ENCODE measurements at places on chromosomes 7 and 10.

- no peak for DNase-seq
These were observed 75.0 kb upstream of the JCAD start for GRCh38 chr10:30134171-30134945.

- no peak for DNase-seq
These were observed 37.0 kb upstream of the DNAJB6 start for GRCh38 chr7:157299613-157300368.

DNA sequence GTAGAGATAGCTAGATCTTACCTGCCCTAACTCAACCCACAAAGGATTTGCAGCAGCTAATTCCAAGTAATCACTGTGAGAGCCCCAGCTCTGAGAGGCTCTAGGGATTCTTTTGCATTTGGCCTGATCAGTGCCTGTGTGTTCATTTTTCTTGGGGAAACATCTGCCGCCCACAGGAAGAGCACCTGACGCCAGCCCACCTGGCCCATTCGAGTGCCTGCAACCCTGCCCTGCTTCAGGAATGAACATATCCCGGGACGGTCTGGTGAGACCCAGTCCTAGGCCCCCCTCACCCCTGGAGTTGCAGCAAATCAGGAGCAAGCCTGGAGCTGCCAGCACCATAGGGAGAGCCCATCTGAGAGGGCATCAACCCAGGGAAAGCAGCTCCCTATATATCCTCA is 38.8 kb downstream of the GSDME start:
- DNase-seq: no peak

GRCh38 chr10:9745158-9745557 is 1272.5 kb upstream of the CELF2 start:
- no peak for DNase-seq

- no peak for DNase-seq
These were observed 156.9 kb upstream of the NPSR1 start for GRCh38 chr7:34501156-34501555.

- DNase-seq: no peak
These were observed 103.3 kb downstream of the SEMA3A start for GRCh38 chr7:84091318-84091717.

- no peak for DNase-seq
These were observed 45.0 kb upstream of the TFEC start for GRCh38 chr7:116075351-116076145.

GRCh38 chr7:117124591-117125220 is 171.4 kb downstream of the ST7 start:
- DNase-seq: no peak

GRCh38 chr10:126917375-126917774 is 12.1 kb downstream of the DOCK1 start:
- DNase-seq: no peak

DNA sequence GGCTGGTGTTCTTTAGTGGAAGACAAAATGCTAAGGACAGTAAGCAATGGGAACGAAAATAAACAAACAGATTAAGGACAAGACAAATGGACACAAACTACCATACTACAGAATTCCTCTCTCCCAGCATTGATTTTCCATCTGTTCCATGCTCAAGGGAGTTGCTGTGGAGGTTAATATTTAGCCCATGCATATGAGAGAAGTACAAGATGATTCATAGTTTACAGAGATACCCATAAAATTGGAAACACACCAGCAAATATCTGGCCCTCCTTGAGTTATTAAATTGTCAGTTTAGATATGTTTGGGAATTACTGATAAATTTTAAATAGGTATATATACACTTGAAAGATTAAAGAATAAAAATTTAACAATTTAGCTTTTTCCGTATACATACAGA is 69.8 kb downstream of the GLI3 start:
- no peak for DNase-seq

GRCh38 chr7:11035661-11036060 is 62.0 kb downstream of the PHF14 start:
- no peak for DNase-seq

- peak; percentile 68 for DNase-seq
These were observed 135.8 kb downstream of the CNNM2 start for GRCh38 chr10:103053659-103054581.

DNA sequence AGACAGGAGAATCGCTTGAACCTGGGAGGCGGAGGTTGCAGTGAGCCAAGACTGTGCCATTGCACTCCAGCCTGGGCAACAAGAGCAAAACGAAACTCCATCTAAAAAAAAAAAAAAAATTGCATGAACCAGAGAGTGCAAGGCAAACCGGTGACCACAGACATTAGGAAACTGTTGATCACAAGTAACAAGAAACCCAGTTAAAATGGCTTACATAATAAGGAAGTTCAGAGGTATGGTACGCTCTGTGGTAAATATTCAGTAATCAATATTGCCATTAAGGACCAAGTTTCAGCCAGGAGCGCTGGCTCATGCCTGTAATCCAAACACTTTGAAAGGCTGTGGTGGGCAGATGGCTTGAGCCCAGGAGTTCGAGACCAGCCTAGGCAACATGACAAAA is 9.2 kb upstream of the NT5C2 start:
- no peak for DNase-seq

DNA sequence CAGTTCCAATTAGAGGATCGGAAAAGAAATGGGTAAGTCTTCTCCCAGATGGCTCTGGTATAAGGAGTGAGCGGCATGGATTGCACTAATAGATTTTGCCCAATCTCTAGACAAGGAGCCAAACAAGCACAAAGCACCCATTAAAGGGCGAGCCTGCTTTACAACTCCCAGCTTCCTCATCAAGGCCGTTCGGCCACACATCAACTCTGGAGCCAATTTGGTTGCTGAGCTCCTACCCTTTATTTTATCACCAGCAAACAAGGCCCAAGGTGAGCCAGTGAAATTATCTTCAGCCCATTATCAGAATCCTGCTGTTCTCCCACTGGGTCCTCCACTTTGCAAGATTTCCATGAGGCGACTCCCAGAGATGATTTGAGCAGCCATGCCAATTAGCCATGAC is 292.2 kb upstream of the NPVF start:
- DNase-seq: no peak

DNA sequence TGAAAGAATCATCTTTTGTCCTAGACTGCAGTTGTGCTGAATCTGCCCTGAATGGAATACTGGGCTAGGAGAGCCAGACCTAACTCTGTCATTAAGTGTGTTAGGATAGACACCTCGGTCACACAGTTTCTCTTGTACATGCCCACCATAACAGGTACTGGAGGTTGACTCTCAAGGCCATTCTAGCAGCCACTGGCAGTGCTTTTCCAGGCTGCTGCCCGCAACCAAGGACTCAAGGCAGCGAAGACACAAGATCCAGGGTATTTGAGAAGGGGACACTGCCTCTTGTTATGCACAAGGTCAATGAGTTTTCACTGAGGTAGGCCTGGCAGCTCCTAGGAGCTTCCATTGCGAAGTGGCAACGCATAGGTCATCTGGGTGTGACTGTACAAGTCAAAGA is 70.6 kb upstream of the ZNF746 start:
- DNase-seq: no peak

GRCh38 chr10:91006001-91006751 is 85.3 kb upstream of the ANKRD1 start:
- DNase-seq: no peak

GRCh38 chr7:108015740-108016139 is 12.8 kb upstream of the LAMB1 start:
- DNase-seq: no peak

- no peak for DNase-seq
These were observed 1164.0 kb upstream of the CELF2 start for GRCh38 chr10:9853405-9854355.

DNA sequence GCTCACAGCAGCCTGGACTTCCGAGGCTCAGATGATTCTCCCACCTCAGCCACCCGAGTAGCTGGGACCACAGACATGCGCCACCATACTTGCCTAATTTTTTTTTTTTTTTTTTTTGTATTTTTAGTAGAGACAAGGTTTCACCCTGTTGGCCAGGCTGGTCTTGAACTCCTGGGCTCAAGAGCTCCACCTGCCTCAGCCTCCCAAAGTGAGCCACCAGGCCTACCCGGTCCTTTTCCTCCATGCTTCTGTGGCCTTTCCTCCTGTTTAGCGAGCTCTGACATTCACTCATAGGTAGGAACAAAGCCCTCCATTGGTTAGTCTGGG is 50.1 kb upstream of the SRPK2 start:
- DNase-seq: no peak

Measured in GM20000 (cell line).